ENCODE measurements at places on chromosomes 2 and 18.

DNA sequence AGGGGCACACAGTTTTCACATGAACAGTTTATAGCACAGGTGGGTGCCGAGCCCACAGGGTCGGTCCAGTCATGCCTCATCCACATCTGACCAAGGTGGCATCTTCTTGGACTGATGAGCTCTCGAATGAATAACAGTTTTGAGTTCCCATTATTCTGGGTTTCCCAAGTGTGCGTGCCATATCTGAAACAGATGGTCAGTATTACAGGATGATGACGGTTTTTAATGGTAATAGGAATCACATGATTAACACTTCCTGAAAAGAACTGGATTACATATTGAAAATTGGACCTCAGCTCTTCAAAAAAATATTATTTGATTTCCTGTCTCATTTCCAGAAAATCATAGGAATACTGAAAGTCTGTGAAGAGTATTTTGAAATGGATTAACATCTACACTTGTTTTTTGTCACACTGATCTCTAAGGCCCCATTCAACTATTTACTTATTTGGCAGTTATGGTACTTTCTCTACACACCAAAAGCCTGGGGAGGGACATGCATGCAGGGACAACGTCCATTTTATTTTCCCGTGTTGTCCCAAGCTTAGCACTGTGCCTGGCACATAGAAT is 22.2 kb upstream of the NAB1 start:
- no peak for DNase-seq

DNA sequence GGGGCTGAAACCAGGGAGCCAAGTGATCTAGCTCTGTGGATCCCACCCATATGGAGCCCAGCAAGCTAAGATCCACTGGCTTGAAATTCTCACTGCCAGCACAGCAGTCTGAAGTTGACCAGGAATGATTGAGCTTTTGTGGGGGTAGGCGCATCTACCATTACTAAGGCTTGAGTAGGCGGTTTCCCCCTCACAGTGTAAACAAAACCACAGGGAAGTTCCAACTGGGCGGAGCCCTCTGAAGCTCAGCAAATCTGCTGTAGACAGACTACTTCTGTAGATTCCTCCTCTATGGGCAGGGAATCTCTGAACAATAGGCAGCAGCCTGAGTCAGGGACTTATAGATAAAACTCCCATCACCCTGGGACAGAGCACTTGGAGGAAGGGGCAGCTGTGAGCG is 96.7 kb downstream of the CCDC148 start:
- no peak for DNase-seq

GRCh38 chr18:24934258-24934932 is 417.6 kb downstream of the ZNF521 start:
- no peak for DNase-seq

DNA sequence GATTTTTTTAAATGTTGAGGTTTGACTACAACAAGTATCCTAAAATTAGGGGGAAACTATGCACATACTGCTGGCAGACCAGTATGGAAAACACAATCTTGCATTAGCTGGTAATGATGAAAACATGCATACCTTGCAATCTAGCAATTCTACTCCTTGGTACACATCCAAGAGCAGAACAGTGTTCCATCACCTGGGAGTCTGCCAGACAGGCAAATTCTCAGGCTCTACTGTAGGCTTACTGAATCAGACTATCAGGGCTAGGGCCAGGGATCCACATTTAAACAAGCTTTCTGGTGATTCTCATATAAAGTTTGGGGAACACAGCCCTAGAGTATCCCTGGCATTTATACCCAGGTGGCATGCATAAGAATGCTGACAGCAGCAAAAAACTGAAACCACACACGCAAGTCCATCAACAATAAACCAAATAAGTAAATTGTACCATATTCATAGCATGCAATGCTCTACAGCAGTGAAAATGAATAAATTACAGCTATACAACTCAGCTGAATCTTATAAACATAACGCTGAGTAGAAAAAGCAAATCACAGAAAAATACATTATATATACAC is 13.6 kb downstream of the CDH2 start:
- no peak for DNase-seq

DNA sequence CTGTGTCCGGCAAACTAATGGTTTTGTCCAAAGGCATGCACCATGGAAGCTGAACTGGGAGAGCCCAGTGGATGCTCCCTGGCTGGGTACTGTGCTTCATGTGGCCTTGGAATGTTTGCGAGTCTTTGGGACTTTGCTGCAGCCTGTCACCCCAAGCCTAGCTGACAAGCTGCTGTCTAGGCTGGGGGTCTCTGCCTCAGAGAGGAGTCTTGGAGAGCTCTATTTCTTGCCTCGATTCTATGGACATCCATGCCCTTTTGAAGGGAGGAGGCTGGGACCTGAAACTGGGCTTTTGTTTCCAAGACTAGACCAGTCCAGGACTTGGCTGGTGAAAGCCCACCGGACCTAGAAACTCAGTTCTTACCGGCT is 1.7 kb downstream of the MARS2 start:
- DNase-seq: no peak

- DNase-seq: peak; percentile 12
Measured at GRCh38 chr2:139492131-139492680, 712.0 kb upstream of the NXPH2 start.

DNA sequence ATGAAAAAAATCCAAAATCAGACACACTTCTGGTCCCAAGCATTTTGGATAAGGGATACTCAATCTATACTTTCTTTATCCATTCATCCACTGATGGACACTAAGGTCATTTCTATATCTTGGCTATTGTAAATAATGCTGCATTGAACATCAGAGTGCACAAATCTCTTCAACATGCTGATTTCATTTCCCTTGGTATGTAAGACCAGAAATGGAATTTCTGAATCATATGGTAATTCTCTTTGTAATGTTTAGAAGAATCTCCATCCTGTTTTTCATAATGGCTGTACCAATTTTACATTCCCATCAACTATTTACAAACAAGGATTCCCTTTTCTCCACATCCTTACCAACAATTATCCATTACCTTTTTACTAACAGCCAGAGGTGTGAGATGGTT is 33.7 kb upstream of the MCM6 start:
- DNase-seq: no peak

DNA sequence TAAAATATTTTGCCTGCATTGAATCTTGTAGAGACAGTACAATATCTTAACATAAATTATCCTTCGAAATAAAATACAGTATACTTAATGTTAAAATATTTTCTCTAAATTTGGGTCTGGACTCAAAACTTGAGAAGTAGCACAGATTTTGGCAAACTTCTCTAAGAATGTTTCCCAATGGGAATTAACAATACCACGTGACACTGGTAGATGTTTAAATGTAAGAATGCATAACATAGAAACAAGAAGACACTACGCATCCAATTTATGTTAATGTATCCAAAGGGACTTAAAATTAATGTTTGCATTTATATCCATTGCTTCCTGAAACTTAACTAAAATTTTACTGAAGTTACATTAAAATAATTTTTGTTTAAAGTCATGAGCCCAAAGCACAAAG is 1460.9 kb downstream of the LRP1B start:
- no peak for DNase-seq

DNA sequence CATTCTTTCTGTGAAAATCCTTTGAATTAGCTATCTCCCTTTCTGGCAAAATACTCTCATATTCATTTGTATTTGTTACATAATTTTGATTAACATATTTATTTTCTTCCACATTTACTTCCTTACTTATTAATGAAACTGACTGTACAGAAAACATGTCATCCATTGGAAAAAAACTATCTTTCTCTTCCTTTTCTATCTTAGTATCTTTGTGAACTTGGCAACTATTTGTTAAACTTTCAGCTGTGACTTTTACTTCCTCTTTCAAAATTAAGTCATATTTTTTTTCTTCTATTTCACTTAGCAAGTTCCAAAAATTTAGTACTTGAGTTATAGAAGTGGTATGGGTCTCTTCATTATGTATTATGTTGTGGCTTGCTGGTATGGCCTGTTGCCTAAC is 2.6 kb downstream of the RAD51AP2 start:
- DNase-seq: no peak

- no peak for DNase-seq
Measured at GRCh38 chr2:36708041-36708741, 11.7 kb downstream of the VIT start.

DNA sequence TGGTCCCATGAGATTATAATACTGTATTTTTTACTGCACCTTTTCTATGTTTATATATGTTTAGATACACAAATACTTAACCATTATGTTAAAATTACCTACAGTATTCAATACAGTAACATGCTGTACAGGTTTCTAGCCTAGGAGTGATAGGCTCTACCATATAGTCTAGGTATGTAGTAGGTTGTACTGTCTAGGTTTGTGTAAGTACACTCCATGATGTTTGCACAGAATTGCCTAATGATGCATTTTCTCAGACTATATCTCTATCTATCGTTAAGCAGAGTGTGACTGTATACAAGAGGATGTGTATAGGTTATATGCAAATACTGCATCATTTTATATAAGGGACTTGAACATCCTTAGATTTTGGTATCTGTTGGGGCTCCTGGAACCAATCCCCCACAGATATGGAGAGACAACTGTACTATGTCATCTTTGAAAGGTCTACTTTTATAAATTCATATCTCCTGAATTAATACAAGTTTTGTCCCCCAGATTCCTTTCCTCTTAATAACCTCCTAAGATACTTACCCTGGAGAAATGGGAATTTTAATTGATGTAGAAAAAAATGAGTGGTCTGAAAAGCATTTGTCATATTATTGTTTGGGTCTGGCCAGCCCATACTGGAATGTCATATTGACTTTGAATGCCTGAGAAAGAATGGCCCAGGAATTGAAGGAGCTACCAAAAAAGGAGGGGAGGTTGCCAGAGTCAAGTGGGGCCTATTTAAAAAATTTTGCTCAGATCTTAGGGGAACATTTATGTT is 36.6 kb downstream of the EHBP1 start:
- no peak for DNase-seq

GRCh38 chr18:61764381-61764780 is 128.4 kb downstream of the RNF152 start:
- DNase-seq: no peak

DNA sequence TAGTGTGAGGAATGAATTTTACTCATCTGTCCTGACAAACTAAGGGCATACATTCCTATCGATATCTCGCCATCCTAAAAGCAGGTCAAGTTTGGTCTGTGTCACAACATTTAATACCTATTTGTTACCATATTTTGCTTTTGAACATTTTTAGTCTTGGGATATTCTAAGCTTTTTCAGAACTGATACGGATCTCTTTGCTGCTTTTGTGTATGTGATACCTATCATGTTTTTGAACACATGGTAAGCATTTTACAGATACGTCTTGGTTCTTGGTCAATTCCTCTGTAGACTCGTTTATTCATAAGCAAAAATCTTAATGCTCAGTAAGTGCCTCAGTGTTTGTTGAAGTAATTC is 592 bp downstream of the ZNF397 start:
- DNase-seq: no peak

- no peak for DNase-seq
Measured at GRCh38 chr2:160261732-160262131, 61.7 kb upstream of the ITGB6 start.

GRCh38 chr2:8860239-8860638 is 22.8 kb upstream of the KIDINS220 start:
- no peak for DNase-seq

DNA sequence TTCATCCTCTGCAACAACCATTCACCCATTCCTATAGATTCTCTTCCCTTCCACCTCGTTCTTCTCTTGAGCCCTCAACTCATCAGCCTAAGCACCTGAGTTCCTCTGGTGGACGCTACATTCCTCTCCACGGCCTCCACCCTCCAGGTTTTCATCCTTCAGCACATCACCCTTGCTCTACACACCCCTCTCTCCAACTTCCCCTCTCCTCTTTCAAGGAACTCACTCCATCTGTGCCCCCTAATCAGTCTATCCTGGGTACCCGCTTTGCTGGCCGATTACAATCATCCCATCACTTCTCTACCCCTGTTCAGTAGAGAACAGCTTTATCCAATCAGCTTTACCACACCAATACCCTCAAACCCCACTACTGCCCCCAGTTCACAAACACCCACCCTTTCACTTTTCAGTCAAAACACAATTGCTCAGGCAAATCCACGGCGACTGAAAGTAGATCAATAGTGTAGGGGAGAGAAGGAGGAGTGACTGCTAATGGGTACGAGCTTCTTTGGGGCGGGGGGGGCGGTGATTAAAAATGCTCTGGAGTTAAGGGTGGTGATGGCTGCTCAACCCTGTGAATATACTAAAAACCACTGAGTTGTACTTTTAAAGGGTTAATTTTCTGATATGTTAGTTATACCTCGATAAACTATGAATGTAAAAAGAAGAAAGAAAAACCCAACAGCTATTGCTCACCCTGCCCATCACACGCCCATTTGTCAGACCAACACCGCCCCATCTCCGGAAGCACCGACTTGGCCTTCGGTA is 857 bp downstream of the DYM start:
- DNase-seq: peak; percentile 23

- no peak for DNase-seq
Measured at GRCh38 chr18:13233787-13234783, 15.5 kb downstream of the LDLRAD4 start.

GRCh38 chr2:143682436-143683055 is 553.3 kb downstream of the ARHGAP15 start:
- no peak for DNase-seq

- no peak for DNase-seq
Measured at GRCh38 chr2:111624411-111625156, 259.4 kb downstream of the ANAPC1 start.

DNA sequence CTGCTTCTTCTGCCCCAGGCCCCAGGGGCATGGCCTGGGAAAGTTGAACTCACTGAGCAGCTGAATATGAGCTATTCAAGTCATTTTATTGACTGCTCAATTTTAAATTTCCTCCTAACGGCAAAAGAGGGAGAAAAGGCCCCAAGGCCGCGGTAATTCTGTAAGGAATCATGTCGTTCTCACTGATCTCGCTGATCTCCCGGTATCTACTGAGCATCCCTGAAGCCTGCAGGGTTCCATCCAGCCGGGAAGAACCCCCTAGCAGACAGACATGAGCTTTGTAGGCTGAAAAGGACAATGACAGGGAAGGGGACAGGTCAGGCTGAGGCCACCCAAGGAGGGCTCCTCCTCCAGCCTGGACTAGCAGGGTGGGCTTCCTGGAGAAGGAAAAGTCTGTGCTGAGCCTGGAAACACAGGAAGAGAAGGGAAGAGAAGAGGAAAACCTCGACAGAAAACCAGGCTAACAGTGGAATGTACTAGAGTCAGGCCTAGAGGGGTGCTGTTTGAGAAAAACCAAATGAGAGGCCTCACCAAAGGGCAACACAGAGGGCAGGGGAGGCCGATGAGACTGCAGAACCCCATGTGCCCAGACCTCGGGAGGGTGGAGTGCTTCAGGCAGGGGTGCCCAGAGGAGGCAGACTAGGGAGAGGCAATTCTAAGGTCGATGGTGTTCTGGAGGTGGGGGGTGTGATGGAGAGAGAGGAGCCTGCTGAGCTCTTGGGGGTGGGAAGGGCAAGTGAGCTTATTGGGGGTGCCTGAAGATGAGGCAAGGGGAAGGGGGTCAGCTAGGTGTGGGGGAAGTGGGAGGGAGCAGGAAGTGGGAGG is 2.9 kb upstream of the NPPC start:
- no peak for DNase-seq

- no peak for DNase-seq
Measured at GRCh38 chr2:45237850-45238542, 228.7 kb upstream of the SIX2 start.

- DNase-seq: no peak
Measured at GRCh38 chr2:47303341-47304148, 99.4 kb upstream of the MSH2 start.

- DNase-seq: no peak
Measured at GRCh38 chr2:150520033-150520432, 32.6 kb upstream of the RND3 start.

GRCh38 chr2:176399074-176399598 is 129.9 kb downstream of the MTX2 start:
- DNase-seq: no peak
